Thoracic aorta endothelial cell (primary cell): ENCODE measurements at places on chromosomes 11 and 22. TPM values are rescaled to one million over a fixed set of nuclear protein-coding genes. Genes with fewer than 3 reads are reported as not detected.

The BIK gene
- total RNA-seq, result 0.27 and 0.86 TPM in 2 replicates

The NDUFS3 gene
- 68.4 and 73.0 TPM in 2 replicates for total RNA-seq

The POLD4 gene
- 37.9 and 45.9 TPM in 2 replicates for total RNA-seq

The IL17REL gene
- 0.13 and 0.22 TPM in 2 replicates for total RNA-seq

The NXPE1 gene
- not detected in 2 replicates for total RNA-seq

The DEPDC7 gene
- 0.14 and 0.66 TPM in 2 replicates for total RNA-seq
